ENCODE measurements at places on chromosomes 5 and 9.

DNA sequence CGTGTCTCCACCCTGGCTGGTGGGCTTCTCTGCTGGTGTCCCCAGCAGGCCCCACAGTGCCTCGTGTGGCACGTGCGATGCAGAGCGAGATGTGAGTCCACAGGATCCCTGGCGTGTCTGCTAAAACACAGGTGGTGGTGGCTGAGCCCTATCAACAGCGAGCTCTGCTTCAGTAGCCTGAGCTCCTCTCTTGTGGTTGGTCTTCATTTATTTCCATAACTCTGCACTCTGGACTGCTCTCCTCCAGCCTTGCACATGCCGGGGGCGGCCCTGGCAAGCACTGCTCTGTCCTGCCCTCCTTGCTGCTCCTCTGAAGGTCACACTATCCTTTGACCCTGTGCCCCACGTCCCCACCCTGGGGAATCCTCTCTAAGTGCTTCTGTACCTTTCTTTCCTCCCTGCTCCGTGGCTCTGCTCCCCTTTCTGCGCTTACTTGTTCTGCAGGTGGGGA, 59.2 kb downstream of the NSUN2 start:
- DNase-seq = no peak

GRCh38 chr9:136049491-136050265, 45.4 kb downstream of the NACC2 start:
- no peak for DNase-seq

- peak; percentile 59 for DNase-seq
Measured at GRCh38 chr9:91775011-91775707, 174.9 kb downstream of the ROR2 start.

GRCh38 chr5:57334475-57334874, 148.1 kb downstream of the ACTBL2 start:
- no peak for DNase-seq

GRCh38 chr9:127258606-127259471, 5.7 kb upstream of the GARNL3 start:
- no peak for DNase-seq

- DNase-seq = no peak
Measured at GRCh38 chr9:93642961-93643360, 66.6 kb downstream of the PHF2 start.

GRCh38 chr9:89889865-89890264, 285.1 kb downstream of the GADD45G start:
- no peak for DNase-seq

DNA sequence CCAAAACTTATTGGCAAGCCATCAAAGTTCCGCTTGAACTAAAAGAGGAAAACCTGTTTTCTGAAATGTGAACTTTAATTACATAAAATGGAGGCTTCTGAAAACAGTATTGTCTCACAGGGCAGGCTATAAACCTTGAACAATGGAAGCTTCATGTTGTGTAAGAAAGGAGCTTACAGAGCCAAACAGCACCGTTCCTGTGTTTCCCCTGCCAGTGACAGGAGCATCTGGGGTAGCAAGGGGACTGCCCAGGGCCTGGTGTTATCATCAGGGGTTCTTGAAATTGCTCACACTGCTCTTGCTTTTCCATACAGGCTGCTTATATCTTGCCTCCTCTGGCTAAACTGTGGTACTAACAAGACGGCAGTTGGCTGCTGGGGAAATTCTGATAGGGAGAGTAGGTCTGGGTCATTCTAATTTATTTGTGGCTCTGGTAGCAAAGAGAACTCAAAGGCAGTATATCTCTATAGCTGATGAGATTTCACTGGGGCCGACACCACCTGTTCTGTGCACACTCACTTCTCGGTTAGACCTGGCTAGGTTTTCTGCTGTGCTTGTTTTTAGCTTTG, 40.4 kb downstream of the BASP1 start:
- no peak for DNase-seq

GRCh38 chr5:133845271-133845670, 123.2 kb downstream of the C5orf15 start:
- DNase-seq = no peak

DNA sequence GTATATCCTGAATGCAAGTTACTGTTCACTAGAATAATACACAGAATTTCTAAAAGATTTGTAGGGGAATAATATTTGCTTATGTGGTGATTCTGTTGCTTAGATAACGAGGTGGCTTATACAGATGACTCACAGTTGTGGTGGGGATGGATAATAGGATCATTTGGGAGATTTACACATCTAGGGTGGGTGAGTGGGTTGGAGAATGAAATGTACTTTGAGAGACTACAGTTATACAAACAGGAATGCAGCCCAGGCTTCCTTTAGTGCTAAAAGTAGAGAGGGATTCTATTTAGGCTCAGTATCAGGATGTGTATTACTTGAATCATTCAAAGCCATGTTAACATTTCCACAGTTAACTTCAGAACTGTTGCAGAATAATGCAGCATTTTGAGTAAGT, 1.8 kb downstream of the CTXN3 start:
- DNase-seq = no peak

- DNase-seq = no peak
Measured at GRCh38 chr5:178995341-178995690, 196 bp upstream of the GRM6 start.

DNA sequence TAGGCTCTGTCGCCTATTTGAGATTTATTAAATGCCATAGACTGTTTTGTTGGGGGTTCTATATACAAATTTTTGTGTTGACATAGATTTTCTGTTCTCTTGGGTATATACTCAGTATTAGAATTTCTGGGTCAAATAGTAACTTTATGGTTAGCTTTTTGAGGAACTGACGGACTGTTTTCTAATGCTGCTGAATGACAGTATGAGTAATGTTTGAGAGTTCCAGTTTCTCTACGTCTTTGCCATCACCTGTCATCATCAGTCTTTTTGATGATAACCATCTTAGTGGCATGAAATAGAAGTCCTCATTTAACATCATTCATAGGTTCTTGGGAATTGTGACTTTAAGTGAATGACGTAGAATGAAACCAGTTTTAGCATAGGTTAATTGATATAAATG, 60.1 kb downstream of the CCDC171 start:
- DNase-seq = no peak

Measured in stimulated activated CD8-positive, alpha-beta memory T cell treated with anti-CD3 and anti-CD28 coated beads, Interleukin-2, amount 100 ng/mL, for 48 hours (primary cell).